Bone marrow (tissue), 2 donors: ENCODE measurements at places on chromosomes 5 and 9.
A peak's percentile ranks its signal among the peaks of the same experiment; 100 is the strongest.

DNA sequence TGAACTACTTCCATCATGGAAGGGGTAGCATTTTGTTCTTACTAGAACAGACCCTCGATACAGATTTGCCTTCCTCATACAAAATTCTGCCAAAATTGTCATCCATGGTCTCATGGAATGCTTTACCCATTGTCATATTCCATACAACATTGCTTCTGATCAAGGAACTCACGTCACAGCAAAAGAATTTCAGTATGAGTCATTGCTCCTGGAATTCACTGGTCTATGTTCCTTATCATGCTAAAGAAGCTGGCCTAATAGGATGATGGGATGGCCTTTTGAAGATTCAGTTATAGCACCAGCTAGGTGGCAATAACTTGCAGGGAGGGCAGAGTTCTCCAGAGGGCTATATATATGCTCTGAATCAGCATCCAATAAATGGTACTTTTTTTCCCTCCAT is 18.2 kb upstream of the FNIP1 start:
- no peak for DNase-seq

- no peak for DNase-seq
These were observed 2.3 kb upstream of the PLK2 start for GRCh38 chr5:58462154-58462553.

- DNase-seq, result no peak
These were observed 147.7 kb downstream of the DCP2 start for GRCh38 chr5:113124265-113124664.

GRCh38 chr9:113598883-113599282 is 135.4 kb downstream of the RGS3 start:
- DNase-seq, result no peak

DNA sequence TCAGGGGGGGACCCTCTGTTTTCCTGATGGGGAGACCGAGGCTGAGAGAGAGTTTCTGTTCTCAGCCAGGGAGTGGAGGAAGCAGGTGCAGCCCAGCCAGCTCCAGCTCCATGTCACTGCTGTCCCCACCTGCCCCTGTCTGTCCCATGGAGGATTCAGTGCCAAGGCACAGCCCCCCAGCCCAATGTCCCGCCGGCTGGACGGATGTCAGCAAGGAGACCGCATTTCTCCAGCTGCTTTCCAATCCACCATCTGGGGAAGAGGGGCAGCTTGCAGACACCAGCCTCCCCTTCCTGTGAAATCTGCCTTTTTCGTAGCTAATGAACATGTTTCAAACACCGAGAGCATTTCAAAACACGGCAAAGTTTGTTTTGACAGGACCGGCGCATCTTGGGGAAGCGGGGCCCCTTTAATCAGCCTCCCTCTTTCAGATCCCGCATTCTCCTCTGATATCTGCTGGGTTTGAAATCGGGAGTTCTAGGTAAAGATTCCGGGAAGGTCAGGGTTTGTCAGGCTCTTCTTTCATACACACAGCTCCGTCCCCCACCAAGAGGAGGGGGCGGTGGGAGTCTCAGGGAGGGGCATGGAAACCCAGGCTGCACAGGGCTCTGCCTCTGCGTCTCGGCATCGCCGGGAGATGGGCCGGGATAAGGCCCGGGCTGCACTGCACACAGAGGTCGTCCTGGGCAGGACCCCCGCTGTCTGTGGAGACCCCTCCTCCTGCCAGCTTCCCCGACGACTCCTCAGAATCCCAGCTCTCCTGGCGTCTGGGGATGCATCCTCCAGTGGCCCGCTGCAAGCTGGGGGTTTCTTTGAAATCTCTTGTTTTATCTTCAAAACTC is 74.8 kb downstream of the NEK6 start:
- no peak for DNase-seq

DNA sequence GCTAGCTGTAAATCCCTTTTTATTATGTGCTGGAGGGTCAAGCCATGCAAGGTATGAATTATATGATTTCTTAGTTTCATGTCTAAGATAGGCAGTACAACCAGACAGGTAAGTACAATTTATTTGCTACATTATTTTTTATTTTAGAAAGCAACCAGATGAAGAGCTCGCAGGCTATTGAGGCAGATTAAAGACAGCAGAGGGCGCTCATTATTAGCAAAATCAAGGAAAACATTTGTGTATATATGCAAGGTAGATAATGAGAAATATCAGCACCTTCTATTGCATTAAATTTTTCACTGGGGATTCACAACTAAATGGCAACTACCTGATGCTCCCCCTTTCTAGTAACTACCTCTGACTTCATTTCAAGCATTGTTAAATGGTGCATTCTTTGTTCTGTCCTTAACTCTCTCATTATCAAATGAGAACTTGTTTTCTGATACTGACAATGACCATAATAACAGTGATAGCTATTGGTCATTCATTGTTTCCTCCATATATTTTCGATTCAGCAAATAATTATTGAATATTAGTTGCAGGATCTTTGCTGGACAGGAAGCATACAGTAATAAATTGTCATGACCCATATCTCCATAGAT is 8.6 kb downstream of the SCGB3A2 start:
- peak; percentile 49 for DNase-seq
